ENCODE measurements at places on chromosomes 11 and 22. TPM values are rescaled to one million over a fixed set of nuclear protein-coding genes. Genes with fewer than 3 reads are reported as not detected.
A peak's percentile ranks its signal among the peaks of the same experiment; 100 is the strongest.

- no peak for DNase-seq
Observed at GRCh38 chr11:24453129-24453718, 43.6 kb upstream of the LUZP2 start.

GRCh38 chr11:48384670-48385069 is 18.4 kb upstream of the OR4C5 start:
- DNase-seq, result no peak

DNA sequence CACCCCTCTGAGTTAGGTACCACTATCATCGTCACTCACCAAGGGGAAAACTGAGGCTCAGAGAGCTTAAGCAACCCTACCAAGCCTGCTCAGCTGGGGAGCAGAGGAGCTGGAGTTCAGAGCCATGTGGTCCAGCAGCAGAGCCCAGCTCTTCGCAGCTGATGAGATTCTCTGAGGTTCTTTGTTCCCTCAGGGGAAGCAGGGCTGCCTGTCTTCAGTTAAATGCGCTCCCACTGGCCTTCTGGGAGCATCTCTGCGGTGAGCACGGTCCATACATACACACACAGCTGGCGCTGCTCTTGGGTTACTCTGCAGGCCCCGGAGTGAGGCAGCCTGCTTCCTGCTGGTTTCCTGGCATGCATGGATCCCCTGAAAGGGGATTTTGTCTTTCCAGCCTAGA is 5.2 kb upstream of the PTGDR2 start:
- no peak for DNase-seq

DNA sequence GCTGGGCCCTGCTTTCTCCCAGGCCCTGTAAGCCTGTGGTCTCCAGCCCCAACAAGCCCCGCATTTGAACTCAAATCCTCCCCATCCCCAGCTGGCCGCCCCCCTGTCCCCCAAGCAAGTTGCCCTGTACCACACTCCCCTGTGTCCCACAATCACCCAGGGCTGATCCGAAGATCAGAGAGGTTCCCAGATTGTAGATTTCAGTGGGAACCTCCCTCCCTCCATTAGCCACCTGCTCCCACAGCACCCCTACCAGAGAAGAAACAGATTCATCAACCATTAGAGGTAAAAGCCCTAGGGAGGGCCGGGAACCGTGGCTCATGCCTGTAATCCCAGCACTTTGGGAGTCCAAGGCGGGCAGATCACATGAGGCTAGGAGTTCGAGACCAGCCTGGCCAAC is 107.5 kb downstream of the FEZ1 start:
- no peak for DNase-seq

DNA sequence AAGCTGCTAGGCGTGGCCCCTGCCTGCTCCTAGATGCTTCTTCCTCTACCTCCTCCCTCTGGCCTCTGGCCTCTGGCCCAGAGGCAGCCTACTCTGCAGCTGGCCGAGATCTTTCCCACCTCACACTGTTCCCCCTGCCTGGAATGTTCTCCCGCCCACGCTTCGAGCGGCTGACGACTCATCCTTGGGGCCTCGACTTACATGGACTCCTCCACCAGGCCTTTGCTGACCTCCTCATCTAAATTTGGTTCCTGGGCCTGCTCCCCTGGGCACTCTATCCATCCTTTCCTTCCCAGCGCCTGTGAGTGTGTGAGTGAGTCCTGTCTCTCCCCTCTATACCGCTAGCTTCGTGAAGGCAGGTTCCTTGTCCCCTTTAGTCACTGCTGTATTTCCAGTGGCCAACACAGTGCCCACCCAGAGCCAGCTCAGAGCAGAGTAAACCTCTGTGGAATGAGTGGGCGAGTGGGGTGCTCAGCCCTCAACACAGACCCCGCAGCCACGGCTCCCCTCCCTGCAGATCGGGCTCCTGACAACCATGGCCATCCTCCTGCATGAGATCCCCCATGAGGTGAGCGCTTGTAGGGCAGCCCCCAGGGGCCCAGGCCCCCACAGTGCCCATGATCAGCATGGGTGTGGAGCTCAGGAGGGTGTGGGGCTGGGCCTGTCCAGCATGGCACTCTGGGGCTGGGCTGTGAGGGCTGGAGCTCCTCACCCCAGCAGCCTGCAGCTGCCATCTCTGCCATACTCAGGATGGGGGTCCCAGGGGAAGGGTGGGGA is 5.7 kb downstream of the SLC39A13 start:
- peak; percentile 59 for DNase-seq

DNA sequence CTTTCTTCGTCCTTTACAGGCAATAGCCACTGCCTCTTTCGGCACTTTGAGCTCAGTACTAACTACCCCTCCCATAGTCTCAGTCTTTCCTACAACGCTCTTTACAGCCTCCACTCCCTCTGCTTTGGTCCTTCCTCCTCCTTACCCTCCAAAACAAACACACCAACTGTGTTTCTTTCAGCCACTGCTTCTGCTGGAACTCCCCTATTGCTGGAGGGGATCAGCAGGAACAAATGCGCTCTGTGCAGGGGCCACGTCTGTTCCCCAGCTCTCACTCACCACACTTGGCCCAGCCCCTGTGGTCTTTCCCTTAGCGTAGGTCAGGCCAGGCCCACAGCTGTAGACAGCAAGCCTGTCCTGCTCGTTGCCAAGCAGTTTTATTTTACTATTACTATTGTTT is 42.3 kb downstream of the PC start:
- no peak for DNase-seq

GRCh38 chr22:21010426-21011113 is 4.4 kb upstream of the P2RX6 start:
- DNase-seq, result no peak

GRCh38 chr11:45253640-45254039 is 32.5 kb downstream of the SYT13 start:
- DNase-seq, result no peak

- DNase-seq, result no peak
Observed at GRCh38 chr22:22397875-22398524, 110.5 kb downstream of the ZNF280B start.

GRCh38 chr11:85755285-85755684 is 55.7 kb downstream of the SYTL2 start:
- DNase-seq, result no peak

DNA sequence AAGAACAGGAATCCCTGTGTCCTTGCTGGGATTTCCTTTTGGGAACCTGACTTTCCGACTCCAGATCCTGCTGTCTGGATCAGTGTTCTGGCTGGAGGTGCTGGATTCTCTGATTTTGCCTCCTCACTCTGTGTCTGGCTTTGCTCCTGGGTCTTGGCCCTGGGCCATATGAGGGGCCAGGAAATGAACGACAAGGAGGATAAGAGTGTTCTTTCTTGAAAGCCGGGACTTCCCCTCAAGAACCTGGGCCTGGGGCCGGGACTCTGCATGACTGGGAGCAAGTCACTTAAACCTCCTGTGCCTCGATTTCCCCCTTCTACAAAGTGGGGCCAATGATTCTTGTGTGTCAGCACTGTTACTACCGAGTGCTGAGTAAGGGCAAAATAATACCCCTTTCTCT is 2.9 kb upstream of the MYO7A start:
- DNase-seq, result no peak

DNA sequence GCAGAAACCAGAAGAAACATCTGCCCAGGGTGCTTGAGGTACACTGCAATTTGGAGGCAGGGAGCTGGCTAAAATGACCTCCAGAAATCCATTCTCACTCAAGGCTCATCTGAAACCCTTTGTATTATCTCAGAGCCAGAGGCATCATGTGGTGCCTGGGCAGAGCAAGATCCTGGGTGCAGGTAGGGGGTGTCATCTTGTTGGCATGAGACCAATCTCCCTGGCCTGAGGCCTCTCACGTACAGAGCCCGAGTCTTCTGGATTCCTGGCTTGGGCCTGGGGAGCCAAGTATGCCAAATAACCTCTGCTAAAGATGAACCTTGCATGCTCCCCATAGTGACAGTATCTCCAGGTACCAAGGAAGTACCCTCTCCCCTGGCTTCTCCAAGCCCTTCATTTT is 2.4 kb downstream of the LMO1 start:
- no peak for DNase-seq

DNA sequence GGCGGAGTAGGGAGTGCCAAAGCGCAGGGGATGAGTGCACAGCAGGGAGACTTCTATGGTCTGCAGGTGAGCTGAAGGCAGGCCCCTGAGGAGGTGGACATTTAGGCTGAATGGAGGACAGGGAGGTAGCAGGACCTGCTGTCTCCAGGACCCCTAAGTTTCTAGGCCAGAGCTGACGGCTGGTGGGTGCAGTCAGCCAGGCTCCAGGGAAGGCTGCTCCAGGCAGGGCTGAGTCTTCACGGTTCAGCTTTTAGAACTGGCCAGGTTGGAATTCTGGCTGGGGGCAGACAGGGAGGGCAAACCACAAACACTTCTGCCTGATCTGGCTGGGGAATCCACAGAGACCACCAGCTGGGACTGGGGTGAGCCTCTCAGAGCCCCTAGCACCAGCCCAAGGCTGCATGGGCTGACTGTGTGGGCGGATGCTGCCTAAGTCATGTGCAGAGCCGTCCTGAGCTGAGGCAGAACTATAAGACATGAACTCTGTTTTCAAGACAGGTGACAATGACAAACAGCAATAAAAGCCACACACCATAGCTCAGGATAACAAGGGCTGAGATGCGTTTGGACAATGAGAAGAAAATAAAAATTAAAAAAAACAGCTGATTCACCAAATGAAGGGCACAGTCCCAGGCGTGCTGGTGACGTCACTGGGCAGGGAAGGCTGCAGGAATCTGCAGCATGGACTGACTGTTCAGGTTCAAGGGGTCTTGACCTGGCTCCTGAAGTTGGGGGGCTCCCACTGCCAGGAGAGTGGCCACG is 10.4 kb upstream of the MALAT1 start:
- DNase-seq, result peak; percentile 68

PIWIL4 gene
- 3.8 TPM for polyA plus RNA-seq

NPAS4 gene
- 0.44 TPM for polyA plus RNA-seq

TMPRSS6 gene
- 0.12 TPM for polyA plus RNA-seq

SLC17A6 gene
- polyA plus RNA-seq, result not detected

SCO2 gene
- polyA plus RNA-seq, result 3.6 TPM

RFPL3 gene
- not detected for polyA plus RNA-seq

TMEM258 gene
- 140 TPM for polyA plus RNA-seq

FGF19 gene
- 1.1 TPM for polyA plus RNA-seq

C22orf42 gene
- polyA plus RNA-seq, result not detected

RCOR2 gene
- polyA plus RNA-seq, result 11.7 TPM

COA4 gene
- polyA plus RNA-seq, result 66.5 TPM

AP5B1 gene
- 2.2 TPM for polyA plus RNA-seq

All from muscle of back (tissue), 13 donors.